ENCODE measurements at places on chromosomes 4 and X.

GRCh38 chr4:184328022-184328736 is 110.5 kb upstream of the ENPP6 start:
- DNase-seq, result no peak

DNA sequence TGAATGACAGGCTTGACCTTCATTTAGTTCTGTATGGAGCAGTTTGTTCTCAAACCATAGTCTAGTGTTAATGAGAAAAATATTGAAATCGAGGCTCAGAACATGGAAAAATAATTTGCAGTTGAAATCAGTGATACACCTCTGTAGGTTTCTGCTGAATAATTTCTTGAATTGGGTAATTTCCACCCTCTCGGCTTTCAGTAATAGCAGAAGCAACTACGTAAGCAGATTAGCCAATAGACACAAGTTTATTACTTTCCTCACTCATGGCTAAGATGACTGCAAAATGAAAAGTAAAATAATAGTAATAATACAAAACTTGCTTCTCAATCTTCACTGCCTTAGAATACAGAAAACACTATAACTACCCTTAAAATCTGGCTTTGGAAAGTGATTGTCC is 46.0 kb downstream of the USP38 start:
- no peak for DNase-seq

DNA sequence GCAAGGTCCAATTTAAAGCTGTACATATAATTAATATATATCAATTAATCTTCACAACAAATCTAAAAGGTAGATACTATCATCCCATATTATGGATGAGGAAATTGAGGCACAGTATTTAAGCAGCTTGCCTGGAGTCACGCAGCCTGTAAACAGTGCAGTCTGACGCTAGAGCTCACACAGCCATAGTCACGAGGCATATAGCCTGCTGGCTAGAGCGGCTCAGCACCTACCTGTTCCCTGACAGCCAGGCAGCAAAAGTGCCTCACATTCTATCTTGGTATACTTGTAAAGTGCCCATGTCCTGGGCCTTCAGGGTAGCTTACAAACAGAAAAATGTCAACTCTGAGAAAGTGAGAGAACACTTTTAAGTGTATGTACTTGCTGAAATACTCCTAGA is 222.6 kb upstream of the NEIL3 start:
- DNase-seq, result no peak

- no peak for DNase-seq
These were observed 233.4 kb downstream of the CFAP299 start for GRCh38 chr4:80568891-80569290.

DNA sequence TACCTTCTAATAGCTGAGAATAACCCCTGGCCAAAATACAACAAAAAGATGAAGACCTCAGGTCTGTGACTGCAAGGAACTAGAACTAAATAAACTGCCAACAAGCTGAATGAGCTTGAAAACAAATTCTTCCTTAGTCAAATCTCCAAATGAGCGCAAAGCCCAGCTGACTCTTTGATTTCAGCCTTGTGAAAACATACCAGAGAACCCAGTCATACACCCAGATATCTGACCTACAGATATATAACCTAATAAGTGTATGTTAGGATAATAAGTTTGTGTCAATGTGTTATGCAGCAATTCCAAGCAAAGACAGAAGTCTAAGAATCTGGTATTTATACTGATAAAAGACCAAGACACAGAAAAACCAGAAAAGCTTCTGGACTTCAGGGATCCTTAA is 38.0 kb upstream of the ADGRL3 start:
- DNase-seq, result no peak

GRCh38 chr4:3871181-3871852 is 105.1 kb downstream of the ADRA2C start:
- DNase-seq, result no peak

DNA sequence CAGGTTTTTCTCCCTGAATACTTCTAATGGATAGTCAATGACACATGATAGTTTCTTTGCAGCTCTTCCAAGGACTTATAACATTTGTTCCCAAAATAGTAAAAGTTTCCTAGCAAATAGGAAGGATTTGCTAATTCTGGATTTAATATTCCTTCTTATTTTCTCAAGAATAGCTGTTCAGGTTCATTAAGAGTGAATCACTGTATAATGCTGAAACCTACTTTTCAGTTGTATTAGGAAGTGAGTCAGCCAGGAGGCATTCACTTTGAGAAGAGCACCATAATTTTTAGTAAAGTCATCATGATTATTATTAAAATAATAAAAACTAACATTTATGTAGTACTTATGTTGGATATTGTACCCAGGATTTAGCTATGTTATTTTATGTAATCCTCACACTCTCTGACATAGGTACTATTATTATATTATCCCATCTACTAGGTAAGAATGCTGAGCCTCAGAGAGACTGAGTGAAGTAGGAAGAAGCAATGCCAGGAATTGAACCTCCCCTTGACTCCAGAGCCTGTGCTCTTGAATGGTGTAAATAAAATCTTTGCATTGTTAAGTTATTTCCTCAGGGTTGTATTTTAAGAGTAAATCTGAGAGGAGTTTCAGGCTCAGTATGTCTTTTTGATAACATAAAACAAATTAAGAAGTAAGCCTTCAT is 114.8 kb downstream of the REELD1 start:
- DNase-seq, result no peak

GRCh38 chr4:132955146-132955545 is 193.9 kb upstream of the PCDH10 start:
- DNase-seq, result no peak

- no peak for DNase-seq
These were observed 23.5 kb downstream of the CD99 start for GRCh38 chrX:2714551-2714950.

DNA sequence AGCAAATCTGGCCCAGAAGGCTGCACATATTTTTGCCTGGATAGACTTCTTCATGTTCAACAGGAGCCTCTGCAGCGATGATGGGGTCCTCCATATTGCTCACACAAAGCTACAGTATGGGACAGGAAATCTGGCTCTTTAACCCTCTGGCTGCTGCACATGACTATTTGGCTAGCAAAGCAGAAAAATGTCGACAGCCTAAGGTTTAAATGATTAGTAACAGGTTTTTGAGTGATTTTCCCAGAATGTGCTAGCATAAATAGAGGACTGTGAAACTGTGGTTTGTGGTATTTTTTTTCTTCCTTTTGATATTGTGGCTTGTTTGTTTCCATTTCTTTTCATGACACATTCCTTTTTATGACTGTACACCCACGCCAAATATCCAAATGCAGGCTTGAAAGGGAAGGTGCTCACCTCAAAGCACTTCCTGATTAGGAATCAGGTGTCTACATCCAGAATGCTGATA is 120.2 kb upstream of the GK2 start:
- no peak for DNase-seq

DNA sequence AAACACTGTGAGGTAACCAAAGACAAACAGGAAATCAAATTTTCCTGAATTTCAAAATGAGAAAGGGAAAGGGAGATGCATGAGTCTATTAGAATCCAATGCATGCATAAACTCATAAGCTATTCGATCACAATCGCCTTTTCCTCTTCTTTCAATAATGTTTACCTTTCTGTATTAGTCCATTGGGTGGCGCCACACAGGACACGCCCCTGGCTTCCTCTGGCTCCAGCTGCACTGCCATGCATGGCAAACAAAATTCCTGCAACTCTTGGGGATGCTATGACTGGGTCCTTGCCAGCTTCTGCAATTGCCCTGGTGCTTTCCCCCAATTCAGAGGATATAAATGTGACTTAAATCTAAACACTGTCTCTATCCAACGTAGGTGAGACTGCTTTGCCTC is 424.5 kb upstream of the PCDH7 start:
- no peak for DNase-seq

DNA sequence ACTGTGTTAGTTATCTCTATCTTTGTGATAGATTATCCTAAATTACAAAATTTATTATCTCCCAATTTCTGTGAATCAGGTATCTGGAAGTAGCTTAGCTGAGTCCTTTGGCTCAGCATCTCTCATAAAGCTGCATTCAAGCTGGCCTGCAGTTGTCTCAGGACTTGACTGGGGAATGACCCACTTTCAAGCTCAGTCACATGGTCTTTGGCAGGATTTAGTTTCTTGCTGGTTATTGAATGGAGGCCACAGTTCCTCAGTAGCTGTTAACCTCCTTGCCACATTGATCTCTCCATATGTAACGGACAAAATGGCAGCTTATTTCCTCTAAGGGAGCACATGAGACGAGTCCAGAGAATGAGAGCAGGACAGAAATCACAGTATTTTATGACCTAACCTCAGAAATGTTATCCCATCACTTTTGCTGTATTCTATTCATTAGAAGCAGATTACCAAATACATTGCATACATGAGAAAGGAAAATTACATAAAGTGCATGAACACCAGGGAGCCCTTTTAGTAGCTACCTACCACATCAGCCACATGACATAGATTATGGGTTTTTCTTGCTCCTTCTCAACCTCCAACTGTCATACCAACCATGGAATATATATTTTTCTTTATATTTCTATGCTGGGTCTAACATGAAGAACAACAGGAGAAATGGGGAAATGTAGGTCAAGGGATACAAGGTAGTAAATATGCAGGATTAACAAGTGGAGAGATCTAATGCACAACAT is 730.1 kb downstream of the CCSER1 start:
- DNase-seq, result no peak
